ENCODE measurements at places on chromosomes 12 and 14.
A peak's percentile ranks its signal among the peaks of the same experiment; 100 is the strongest.

- DNase-seq = no peak
Measured at GRCh38 chr12:62075870-62076269, 184.3 kb upstream of the USP15 start.

DNA sequence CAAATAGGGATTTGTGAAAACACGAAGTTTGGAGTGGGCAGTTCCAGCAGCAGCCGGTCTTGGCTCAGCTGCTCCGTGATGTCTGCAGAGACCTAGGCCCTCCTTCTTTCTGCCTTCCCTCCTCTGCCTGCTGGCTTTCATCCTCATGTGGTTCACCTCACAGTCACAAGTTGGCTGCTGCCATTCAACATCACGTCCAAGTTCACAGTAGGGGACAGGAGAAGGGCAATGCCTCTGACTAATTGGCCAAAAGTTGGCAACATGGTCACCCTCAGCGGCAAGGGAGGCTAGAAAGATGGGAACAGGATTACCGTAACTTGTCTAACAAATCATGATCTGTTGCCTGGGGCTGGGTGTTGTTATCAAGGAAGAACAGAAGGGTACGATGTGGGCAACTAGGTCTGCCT is 7.8 kb upstream of the CACNA2D4 start:
- no peak for DNase-seq

- DNase-seq = peak; percentile 50
Measured at GRCh38 chr12:105078712-105079570, 5.3 kb downstream of the ALDH1L2 start.

GRCh38 chr12:26465419-26466097 is 270.2 kb downstream of the SSPN start:
- DNase-seq = no peak

DNA sequence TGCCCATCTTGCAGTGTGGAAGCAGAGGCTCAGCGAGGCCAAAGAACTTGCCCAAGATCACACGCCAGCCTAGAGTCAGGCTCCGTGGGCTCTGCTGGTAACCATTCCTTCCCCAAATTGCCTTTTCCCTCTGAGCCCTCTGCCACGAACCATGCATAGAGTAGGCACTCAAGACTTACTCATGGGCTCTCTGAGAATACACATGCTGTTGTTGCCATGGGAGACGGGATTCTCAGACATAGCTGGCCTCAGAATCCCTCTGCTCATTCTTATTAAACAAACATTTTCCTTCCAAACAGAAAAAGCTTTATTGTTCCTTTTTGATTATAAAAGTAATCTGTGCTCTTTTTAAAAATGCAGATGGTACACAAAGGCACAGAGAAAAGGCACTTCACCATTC is 52.5 kb upstream of the WSCD2 start:
- no peak for DNase-seq

DNA sequence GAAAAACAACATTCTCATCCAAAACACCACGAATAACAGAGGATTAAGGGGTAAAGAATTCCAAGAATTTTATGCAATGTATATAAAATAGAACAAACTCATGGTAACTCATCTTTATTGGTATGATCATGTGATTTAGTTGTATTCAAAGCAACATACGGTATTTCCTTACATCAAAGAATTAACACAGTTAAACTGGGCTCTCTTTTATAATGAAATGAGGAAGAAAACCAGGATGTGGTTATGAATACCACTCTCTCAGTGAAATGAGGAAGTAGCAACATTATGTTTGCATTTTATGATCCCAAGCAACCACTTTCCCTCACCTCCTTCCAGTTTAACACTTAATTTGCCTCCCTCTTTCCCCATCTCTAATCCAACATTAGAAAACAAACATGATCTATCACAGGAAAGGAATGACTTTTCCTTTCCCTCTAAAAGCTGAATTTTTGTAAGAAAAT is 22.9 kb downstream of the SPTLC2 start:
- no peak for DNase-seq

- DNase-seq = no peak
Measured at GRCh38 chr14:67863223-67863622, 43.6 kb downstream of the RAD51B start.

GRCh38 chr12:120402217-120402616 is 33.3 kb upstream of the MSI1 start:
- DNase-seq = no peak

DNA sequence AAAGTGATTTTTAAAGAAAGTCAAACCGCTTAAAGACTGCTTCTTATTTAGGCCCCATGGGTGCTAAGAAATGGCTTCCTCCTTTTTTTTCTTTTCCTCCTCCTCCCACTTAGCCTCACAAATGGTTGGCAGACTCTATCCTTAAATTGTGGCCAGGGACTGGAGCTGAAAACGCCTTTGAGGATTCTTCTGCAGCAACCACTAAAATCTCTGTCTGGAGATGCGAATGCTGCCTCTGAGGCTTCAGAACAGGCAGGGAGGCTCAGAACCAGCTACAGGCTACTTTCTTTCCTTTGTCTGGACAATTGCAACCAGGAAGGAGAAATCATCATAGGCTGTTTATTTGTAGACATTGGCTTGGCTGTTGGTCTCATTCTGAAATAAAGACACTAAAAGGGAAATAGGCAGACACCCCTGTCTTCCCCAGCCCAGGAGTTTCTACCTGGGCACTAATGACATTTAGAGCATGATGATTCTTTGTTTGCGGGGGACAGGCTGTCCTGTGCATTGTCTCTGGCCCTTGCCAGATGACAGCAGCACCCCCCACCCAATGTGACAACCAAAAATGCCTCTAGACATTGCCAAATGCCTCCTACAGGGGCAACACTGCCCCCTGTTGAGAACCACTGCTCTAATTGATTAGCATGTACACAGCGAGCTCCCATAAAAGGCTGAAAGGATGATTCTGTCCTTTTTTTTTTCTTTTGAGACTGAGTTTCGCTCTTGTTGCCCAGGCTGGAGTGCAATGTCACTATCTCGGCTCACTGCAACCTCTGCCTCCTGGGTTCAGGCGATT is 50.3 kb downstream of the MAP1LC3B2 start:
- DNase-seq = no peak

- no peak for DNase-seq
Measured at GRCh38 chr14:42869681-42870080, 1263.0 kb downstream of the LRFN5 start.

- DNase-seq = no peak
Measured at GRCh38 chr14:26905229-26905628, 307.4 kb upstream of the NOVA1 start.

GRCh38 chr12:119746169-119746568 is 78.2 kb downstream of the PRKAB1 start:
- no peak for DNase-seq

- DNase-seq = no peak
Measured at GRCh38 chr14:24246765-24247212, 4.4 kb upstream of the TINF2 start.

GRCh38 chr12:64566831-64567517 is 43.3 kb upstream of the RASSF3 start:
- no peak for DNase-seq

- no peak for DNase-seq
Measured at GRCh38 chr12:127179176-127179575, 1087.8 kb upstream of the TMEM132C start.

DNA sequence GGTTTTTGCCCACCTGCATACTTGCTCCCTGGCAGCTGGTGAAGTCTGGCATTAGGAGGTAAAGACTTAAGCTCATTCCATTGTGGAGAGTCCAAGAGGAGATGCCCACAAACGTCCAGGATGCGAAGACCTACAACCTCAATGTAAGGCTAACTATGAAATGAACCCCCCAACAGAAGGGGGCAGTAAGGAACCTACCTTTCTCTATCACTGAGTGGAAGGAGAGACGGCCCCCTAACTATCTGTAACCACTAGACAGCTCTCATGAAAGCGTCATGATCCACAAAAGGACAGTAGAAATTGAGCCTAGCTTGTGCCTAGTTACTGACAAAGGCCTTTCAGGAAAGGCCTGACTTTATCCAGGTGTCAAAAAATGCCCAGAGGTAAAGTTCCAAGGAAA is 55.3 kb downstream of the ZFYVE21 start:
- DNase-seq = no peak

DNA sequence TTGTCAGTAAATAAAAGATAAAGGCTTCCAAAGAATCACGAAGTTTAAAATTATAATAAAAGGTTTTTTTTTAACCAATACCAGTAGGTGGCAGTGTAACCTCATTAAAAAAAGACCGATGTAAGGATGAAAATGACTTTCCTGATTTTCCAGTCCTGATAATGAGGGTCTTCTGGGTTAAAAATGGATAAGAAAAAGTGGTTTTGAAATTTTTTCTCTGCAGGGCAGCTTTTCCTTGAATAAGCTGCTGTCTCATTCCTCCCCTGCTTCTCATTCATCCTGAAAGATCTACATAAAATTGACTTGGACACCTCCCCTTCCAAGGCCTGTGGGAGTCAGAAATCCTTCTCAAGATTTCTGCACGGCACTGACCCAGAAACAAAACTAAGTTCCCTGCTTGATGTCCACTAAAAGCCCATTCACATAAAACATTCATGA is 58.9 kb upstream of the FBXO33 start:
- no peak for DNase-seq

Measured in NCI-H187 (cell line).